ENCODE measurements at places on chromosomes 7 and 10.
A peak's percentile ranks its signal among the peaks of the same experiment; 100 is the strongest.

DNA sequence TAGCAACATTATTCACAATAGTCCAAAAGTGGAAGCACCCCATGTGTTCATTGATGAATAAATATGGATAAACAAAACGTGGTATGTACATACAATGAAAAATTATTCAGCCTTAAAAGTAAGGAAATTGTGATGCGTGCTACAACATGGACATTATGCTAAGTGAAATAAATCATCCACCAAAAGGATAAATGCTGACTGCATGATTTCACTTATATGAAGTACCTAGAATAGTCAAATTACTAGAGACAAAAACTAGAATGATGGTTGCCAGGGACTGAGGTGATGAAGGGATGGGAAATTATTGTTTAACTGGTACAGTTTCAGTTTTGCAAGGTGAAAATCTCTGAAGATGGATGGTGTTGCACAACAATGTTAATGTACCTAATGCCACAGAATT lies 56.6 kb downstream of the THSD7A start:
- DNase-seq: no peak

DNA sequence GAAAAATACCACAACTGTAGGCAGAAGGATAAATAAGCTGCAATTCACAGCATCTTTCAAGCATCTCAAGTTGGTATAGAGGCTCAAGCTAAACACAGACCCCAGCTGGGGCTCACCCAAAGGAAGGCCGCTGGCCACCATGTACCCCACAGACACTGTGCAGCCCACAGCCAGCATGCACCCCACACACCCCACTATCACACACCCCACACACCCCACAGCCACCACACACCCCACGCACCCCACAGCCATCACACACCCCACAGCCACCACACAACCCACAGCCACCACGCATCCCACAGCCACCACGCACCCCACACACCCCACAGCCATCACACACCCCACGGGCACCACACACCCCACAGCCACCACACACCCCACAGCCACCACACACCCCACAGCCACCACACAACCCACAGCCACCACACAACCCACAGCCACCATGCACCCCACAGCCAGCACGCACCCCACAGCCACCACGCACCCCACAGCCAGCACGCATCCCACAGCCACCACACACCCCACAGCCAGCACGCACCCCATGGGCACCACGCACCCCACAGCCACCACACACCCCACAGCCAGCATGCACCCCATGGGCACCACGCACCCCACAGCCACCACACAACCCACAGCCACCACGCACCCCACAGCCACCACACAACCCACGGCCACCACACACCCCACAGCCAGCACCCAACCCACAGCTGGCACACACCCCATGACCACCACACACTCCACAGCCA lies 214.7 kb downstream of the DNAJB6 start:
- no peak for DNase-seq

- no peak for DNase-seq
Measured at GRCh38 chr7:129093867-129094456, 39.1 kb upstream of the TNPO3 start.

GRCh38 chr10:74953214-74953613 lies 126.8 kb downstream of the KAT6B start:
- no peak for DNase-seq

GRCh38 chr7:99014113-99014985 lies 129.6 kb downstream of the SMURF1 start:
- DNase-seq: no peak

- no peak for DNase-seq
Measured at GRCh38 chr10:120075349-120075748, 182.8 kb downstream of the SEC23IP start.

- DNase-seq: no peak
Measured at GRCh38 chr7:26369593-26369992, 77.9 kb downstream of the SNX10 start.

GRCh38 chr10:79102498-79102874 lies 33.7 kb downstream of the ZMIZ1 start:
- DNase-seq: no peak

- DNase-seq: no peak
Measured at GRCh38 chr10:60664859-60665258, 113.4 kb upstream of the CDK1 start.

DNA sequence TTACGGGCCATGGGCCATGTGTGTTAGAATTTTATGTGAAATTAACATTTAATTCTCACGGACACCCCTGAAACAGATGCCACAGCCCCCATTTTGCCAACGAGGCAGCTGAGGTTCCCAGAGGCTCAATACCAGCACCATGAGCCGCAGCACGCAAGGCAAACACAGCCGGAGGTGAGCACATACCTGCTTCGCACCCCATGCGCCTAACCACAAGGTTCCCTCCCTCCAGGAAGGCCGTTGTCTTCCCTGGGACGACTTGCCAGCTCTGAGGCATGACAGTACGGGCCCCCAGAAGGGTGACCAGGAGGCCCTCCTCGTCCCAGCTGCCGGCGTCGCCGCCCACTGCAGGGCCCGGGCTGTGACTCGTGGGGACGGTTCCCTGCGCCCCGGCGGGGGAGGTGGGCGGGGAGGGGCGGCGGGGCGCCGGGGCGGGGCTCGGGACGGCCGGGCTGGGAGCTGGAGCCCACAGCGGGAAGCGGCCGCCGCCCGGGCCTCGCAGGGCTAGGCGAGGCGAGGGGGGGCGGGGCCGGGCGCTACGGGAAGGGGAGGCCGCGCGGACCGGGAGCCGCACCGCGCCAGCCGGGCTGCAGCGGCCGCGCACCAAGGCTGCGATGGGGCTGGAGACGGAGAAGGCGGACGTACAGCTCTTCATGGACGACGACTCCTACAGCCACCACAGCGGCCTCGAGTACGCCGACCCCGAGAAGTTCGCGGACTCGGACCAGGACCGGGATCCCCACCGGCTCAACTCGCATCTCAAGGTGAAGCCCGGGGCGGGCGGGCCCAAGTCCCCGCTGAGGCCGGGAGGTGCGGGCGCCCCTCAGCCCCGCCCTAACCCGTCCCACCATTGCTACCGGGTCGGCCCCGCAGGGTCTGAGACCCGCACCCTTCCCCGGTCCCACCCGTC lies at the start of gene CAV2:
TSS of gene CAV2 (plus strand) at position 571 of the 910 bp plus-strand sequence. CDS start at position 615, 44 bp downstream.
- DNase-seq: no peak

DNA sequence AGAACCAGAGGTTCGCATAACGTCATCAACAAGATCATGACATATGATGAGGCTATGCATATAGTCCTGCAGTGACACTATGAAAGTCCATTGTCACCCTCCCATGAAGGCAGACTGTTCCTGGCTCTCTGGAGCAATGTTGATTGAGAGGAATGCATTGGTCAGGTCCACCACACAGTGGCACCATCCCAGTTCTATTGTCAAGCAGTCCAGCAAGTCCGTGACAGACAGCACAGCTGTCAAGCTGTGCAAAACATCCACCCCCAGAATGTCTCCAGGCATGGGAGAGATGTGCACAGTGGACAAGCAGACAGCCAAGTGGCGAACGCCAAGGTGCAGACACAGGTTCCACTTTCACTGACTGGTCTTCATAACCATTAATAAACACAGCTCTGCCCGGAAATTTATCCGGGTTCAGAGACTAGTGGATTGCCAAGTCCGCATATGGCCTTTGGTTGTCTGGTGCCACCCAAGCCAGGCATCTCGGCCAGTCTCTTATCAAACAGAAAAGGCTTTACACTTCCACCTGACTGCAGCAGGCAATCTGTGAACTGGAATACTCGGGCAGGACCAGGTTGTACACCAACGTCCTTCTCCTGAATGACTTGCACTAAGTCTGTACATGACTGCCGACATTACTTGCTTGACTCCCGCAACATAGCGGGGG lies 7.2 kb downstream of the RNF133 start:
- no peak for DNase-seq

DNA sequence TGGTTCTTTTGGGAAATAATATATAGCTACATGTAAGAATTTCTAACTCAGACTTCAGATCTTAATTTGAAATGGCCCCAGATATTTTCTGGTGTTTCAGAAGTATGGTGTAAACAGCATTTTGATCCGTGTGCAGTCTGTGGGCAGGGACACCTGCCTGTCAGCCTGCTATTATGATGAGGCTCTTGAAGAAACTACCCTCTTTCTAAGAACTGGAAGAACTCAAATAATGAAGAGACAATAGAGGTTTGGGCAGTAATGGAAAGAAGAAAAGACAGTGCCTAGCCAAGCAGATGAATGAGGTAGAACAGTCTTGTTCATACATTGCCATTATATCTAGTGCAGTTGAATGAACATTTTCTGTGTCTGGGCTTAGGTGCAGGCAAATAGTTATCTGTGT lies 256.6 kb downstream of the ARHGAP21 start:
- DNase-seq: no peak

DNA sequence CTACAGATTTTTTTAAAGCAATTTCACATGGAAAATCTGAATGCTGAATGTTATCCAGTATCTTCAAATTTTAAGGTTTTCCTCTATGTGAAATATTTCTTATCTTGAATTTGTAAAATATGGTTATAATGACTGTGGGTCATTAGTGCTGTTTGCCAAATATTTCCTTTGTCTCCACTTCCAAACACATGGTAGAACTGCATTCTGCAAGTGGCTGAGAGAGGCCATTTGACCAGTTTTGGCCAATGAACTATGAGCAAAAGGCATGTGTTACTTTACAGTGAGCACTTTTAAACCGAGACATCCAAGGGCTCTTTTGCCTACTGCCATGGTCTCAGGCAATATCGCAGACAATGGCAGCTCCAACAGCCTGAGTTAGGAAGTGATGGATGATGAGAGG lies 117.2 kb upstream of the RSU1 start:
- DNase-seq: no peak

DNA sequence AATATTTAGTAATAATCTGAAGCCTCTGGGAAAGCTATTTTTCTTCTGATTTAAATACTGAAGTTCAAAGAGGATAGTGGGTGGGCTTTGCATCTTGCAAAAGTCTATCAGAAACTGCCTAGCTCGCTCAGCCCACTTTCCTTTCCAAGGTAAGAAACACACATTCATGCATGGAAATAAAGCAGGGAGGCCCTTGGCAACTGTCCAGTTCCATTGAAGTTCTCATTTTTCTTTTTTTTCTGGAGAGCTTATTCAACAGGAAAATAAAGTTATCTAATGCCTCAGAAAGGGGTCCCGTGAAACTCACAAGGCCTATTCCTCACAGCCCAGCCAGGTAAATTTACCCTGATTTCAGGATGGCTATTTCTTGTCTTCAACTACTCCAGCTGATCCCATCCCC lies 654.9 kb downstream of the KCNMA1 start:
- DNase-seq: no peak

DNA sequence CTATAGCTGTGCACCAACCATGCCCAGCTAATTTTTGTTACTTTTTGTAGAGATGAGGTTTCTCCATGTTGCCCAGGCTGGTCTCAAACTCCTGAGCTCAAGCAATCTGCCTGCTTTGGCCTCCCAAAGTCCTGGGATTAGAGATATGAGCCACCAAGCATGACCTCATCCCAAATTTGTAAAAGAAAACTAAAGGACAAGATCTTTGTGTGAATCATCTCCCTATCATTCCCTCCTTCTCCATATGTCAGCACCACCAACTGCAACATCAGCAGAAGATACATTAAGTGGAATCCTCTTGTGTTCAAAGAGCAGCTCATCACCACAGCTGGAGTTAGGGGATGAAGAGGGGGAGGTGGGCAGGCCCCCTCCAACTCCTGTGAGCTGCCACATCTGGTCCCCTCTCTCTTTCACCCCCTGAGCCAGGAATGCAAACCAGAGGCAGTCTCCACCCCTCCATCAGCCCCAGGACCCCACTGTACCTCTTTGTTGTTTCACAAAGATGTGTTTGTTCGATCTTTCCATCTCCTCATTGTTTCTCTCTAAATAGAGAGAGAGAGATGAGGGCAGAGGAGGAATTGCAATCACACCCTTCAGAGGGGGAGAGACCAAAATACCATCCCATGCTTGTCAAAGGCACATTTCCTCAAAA lies 47.3 kb upstream of the PIP4K2A start:
- DNase-seq: no peak

DNA sequence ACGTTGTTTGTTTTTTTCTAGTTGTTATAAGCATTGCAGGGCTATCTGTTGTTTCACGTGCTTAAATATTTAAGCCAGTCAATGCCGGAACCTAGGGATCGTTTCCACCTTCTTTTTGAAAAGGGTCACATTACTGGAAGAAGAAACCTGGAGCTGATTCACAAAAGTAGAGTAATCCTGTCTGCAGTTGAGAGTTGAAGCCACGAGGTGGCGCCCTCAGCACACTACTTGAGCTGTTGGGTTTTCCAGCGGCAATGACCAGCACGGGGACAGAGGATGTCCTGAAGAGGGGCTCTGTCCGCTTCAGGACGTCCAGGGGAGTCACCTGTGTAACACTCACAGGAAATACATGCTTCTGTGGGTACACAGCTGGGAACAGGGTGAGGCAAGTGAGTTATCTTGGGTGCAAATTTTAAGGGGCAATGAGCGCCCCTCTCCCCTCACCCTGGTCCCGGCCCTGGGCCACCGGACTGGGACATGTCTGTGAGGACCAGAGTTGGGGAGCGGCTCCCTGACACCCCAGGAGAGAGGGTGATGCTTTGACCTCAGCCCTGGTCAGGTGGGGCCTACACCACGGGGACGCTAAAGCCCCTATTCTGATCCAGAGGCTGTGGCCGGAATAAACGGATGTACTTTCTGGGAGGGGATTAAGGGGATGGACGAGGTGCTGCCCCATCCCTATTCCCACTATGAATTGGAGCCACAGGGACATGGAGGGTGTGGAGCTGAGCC lies 26.3 kb upstream of the WDFY4 start:
- peak; percentile 59 for DNase-seq

DNA sequence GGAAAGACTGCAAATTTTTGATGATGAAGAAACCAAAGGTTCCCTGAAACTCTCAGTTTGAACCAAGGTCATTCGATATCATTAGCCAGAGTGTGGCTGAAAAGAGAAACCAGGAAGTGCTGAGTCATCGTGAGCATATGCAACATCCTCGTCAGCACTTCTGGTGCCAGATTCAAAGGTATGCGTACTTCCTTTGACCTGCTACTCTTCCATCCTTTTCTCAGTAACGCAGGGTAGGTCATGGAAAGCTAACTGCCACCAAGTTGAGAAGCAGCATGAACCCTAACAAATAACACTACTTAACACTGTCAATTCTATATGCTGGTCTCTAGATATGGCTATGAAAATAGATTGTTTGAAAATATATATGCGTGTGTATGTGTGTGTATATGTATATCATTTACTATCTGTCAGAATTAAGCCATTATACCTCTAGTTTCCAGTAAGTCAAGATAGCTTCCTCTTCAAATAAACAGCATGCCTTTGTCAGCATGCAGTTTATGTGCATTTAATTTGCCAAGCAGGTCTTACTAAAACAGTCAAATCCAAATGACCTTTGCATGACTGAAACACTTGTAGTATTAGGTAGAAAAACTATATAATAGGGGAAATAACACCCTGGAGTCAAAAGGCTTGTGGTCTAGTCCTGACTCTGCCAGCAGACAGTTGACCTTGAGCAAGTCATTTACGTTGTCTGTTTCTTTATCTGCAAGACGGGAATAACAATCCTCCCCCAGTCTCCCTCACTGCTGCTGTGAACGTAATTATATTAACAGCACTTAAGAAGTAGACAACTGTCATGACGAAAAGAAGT lies 26.4 kb downstream of the CDK6 start:
- DNase-seq: peak; percentile 55
